Dorsolateral prefrontal cortex (tissue), 122 donors: ENCODE measurements at places on chromosomes 2 and 18.

DNA sequence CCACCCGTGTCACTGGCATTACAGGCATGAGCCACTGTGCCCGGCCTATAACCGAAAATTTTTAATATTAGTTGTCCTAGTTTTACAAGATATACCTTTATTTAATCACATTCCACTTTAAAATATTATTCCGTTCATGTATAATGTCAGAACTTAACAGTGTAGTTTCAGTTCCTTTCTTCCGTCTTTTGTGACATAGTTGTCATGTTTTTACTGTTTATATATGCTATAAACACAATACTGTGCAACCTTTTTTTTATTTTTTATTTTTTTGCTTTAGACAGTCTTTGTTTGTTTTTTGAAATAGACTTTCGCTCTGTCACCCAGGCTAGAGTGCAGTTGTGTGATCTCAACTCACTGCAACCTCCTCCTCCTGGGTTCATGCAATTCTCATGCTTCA lies 129.5 kb upstream of the TTC27 start:
- DNase-seq = no peak

- DNase-seq = no peak
These were observed 2.8 kb downstream of the ASB18 start for GRCh38 chr2:236261452-236261851.

GRCh38 chr2:46781468-46782189 lies 134.0 kb downstream of the MCFD2 start:
- DNase-seq = no peak

DNA sequence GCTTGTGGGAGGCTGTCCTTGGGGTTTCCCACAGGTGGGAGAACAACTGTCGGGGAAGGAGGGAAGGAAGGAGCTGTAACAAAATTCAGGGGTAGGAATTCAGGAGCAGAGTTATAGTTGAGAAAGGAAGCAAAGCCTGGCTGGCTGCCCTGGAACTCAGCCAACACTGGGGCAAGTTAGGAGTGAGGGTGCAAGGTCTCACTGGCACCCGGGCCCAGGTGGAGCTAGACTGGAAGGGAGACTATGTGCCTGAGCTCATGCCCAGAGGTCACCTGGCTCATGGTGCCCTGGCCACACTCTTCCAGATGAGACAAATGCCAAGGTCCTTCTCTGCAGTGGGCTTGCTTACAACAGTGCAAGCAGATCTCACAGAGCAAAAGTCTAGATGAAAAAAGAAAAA lies 75.6 kb upstream of the ARHGAP28 start:
- DNase-seq = no peak

GRCh38 chr18:34661464-34662087 lies 48.5 kb upstream of the DTNA start:
- no peak for DNase-seq
